ENCODE measurements at places on chromosomes 12 and 14.

DNA sequence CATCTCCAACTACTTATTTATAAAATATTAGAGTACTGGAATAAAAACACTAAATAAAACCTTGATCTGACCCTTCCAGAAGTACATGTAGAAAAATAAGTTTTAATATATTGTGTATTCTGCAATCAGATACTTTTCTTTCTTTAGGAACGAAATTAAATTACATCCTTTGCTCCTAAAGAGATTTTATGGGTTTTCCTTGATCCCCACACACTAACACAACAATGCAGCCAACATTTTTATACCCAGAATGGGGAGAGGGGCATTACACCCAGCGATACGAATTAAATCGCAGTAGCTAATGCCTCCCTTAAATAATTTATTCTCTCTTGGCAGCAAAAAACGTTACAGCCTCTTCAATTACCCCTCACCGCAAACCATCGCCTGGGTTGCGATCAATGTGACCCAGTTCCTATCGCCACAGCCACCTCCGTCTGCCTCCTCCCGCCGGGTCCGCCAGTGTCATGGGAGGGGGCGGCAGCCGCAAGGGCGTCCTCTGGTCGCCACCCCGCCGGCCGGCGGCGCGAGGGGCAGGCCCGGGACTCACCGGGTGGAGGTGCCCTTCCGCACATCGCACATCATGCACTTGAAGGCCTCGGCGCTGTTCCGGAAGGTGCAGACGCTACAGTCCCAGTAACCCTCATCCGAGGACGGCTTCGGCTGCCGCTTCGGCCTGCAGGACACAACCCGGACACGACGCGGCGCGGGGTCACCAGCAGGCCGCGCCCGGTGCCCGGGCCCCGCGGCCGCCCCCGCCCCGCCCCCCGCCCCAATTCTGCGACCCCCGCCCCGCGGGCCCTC is 796 bp downstream of the YAF2 start:
- peak; percentile 64 for DNase-seq

- no peak for DNase-seq
Measured at GRCh38 chr12:64566122-64566521, 44.2 kb upstream of the RASSF3 start.

- DNase-seq: no peak
Measured at GRCh38 chr12:88985011-88985410, 367.3 kb downstream of the DUSP6 start.

GRCh38 chr12:47868552-47869031 is 36.2 kb downstream of the VDR start:
- no peak for DNase-seq

DNA sequence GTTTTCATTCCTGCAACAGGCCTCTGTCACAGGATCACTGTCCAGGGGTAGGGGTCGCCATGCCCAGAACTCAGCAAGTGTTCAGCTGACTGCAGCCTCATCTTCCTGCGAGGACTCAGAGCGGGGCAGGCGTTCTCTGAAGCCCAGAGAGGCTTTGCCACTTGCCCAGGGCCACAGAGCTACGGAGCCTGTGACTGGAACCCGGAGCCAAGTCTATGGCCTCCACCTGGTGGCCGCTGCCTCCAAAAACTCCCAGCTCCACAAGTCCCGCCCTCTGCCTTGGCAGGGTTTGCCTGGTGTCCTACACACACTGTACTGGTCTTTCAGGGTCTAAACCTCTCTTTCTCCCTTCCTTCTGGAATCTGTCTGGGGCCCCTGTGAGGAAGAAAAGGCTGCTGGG is 8.7 kb upstream of the PPP1R13B start:
- DNase-seq: no peak

GRCh38 chr12:115584156-115584555 is 693.3 kb downstream of the MED13L start:
- no peak for DNase-seq

DNA sequence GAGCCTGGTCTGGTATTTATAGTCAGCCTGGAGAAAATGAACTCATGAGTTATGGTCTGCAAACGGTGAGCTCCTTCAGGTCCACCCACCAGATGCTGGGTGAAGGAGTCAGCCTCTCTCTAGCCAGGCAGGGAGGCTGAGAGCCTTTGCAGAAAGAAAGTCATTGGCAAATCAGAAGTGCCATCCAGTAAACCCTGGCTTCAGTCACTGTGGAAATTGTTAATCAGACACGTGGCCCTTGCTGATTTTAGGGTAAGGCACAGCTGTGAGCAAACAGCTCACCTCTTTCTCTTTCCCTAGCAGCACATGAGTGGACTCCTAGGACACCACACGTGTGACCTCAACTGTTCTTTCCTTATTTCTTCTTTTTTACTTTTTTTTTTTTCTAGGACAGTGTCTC is 44.9 kb downstream of the CHST11 start:
- DNase-seq: no peak

- DNase-seq: no peak
Measured at GRCh38 chr12:39138268-39138667, 232.9 kb upstream of the CPNE8 start.

DNA sequence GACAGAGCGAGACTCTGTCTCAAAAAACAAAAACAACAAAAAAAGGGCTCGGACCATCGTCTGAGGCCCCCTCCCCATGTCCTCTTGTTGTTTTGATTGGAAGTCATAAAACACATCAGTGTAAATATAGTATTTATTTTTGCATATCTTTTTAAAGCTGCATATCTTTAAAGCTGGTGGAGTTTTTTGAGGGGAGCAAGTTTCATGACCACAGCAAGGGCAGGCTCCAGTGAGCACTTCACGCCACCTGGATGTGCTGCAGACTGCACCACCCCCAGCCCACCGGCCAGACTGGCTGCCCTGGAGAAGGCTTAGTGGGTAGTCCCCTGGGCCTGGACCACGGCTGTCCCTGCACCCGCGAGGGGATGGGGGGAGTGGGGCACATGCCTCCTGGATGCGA is 11.9 kb upstream of the BCL7A start:
- DNase-seq: no peak

- no peak for DNase-seq
Measured at GRCh38 chr14:92990456-92991430, 67.8 kb downstream of the CHGA start.

GRCh38 chr12:95653771-95654546 is 102.7 kb upstream of the USP44 start:
- peak; percentile 50 for DNase-seq

DNA sequence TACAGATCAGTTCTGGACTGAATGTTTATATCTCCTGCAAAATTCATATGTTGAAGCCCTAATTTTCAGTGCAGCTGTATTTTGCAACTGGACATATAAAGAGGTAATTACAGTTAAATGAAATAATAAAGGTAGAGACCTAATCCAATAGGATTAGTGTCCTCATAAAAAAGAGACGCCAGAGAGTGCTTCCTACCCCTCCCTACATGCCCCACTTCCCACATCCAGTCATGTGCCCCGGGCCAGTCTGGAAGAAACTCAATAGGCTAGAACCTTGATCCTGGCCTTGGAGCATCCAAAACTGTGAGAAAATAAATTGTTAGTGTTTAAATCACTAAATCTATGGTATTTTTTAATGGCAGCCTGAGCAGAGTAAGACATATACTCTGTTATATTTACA is 172.3 kb downstream of the ALG10B start:
- DNase-seq: no peak

DNA sequence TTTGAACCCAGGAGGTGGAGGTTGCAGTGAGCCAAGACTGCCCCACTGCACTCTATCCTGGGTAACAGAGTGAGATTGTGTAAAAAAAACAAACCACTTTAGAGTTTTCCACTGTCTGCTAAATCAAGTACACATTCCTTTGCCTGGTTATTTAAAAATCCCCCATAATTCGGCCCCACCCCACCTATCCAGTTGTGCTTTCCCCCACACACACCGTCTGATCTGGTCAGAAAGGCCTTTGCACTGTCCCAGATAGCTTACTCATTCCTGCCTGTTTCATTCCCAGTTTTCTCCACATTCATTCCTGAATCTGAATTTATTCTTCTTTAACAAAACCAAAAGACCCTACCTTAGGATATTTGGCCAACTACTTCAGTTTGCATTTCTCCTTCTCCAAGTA is 29.5 kb downstream of the NINJ2 start:
- no peak for DNase-seq

GRCh38 chr14:23483236-23483854 is 13.8 kb downstream of the NGDN start:
- peak; percentile 9 for DNase-seq

DNA sequence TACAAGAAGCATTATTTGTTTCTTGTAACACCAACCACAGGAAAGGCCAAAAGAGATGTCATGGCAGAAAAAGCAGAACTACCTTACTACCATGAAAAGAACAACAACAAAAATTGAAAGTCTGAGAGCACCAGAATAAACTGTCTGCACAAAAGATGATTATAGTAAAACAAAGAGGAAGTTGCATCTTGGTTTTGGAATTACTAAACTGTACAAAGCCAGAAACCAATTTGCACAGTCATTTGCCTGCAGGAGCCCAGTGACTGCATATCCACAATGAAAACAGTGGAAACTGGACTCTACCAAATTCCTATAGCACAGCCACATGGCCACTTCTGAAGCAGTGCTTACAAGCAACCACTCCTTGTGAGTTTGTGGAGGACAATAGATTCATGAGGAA is 276.2 kb downstream of the SSPN start:
- DNase-seq: no peak

DNA sequence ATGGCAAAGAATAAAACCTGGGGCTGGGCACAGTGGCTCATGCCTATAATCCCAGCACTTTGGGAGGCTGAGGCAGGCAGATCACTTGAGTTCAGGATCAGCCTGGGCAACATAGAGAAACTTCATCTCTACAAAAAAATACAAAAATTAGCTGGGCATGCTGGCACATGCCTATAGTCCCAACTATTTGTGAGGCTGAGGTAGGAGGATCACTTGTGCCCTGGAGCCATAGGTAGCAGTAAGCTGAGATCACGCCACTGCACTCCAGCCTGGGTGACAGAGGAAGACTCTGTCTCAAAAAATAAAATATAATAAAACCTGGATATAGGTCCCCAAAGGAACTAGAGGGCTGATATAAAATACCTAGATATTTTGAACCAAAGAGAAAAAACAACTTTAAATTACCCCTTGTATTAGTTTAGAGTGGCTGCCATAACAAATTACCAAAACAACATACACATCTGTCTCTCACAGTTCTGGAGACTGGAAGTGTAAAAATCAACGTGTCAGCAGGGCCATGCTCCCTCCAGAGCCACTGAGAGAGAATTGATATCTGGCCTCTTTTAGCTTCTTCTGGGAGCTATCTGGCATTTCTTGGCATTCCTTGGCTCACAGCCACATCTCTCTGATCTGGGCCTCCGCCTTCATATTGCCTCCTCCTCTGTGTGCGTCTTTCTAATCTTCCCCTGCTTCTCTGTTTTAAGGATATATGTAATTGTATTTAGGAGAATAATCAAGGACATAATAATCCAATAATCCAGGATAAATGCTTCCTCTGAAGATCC is 47.9 kb upstream of the ATF7IP start:
- no peak for DNase-seq

DNA sequence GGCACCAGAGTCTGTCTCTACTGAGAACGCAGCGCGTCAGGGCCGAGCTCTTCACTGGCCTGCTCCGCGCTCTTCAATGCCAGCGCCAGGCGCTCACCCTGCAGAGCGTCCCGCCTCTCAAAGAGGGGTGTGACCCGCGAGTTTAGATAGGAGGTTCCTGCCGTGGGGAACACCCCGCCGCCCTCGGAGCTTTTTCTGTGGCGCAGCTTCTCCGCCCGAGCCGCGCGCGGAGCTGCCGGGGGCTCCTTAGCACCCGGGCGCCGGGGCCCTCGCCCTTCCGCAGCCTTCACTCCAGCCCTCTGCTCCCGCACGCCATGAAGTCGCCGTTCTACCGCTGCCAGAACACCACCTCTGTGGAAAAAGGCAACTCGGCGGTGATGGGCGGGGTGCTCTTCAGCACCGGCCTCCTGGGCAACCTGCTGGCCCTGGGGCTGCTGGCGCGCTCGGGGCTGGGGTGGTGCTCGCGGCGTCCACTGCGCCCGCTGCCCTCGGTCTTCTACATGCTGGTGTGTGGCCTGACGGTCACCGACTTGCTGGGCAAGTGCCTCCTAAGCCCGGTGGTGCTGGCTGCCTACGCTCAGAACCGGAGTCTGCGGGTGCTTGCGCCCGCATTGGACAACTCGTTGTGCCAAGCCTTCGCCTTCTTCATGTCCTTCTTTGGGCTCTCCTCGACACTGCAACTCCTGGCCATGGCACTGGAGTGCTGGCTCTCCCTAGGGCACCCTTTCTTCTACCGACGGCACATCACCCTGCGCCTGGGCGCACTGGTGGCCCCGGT is at the start of gene PTGDR:
TSS of gene PTGDR (plus strand) at position 198 of the 778 bp plus-strand sequence. CDS start at position 315, 117 bp downstream.
- DNase-seq: no peak

DNA sequence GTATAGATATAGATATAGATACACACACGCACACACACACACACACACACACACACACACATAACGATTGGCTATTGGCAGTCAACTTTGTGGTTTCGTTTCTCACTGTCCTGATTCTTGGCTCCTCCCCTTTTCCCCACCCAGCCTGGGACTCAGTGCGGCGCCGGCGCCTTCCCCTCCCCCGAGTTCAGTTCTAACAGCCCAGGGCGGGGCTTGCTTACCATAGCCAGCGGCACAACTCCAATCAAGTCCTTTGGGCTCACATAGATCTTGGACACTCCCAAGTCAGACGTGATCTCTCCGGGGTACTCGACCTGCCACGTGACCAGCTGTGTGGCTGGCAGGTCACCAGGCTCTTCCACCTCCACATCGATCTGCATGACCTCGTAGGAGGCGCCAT is 484.1 kb downstream of the GLT1D1 start:
- DNase-seq: no peak

- peak; percentile 80 for DNase-seq
Measured at GRCh38 chr14:22614240-22614799, 16.2 kb downstream of the ABHD4 start.

DNA sequence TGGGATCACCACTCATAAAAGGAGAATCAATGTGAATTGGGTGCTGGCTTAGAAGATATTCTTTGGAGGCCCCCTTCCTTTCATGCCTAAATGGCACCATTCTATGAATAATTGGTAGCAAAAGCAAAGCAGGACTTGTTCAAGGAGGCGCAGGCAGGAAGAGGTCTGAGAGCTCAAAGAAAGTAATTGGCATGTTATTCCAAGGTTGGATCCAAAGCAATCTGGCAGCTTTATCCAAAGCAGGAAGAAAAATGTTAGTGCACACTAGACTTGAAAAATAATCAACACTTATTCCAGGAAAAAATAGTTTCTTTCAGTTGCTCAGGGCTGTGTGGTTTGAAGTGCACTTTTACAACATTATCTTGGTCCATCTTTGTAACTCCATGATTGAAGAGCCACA is 326.4 kb downstream of the NUAK1 start:
- no peak for DNase-seq

GRCh38 chr14:75259510-75259855 is 19.1 kb upstream of the FOS start:
- DNase-seq: peak; percentile 66

GRCh38 chr14:99572173-99572999 is 31.6 kb downstream of the CCDC85C start:
- DNase-seq: no peak

GRCh38 chr12:17079251-17079909 is 473.4 kb upstream of the LMO3 start:
- DNase-seq: no peak

- no peak for DNase-seq
Measured at GRCh38 chr12:11762723-11763326, 113.4 kb downstream of the ETV6 start.

GRCh38 chr14:89325299-89325883 is 91.6 kb downstream of the FOXN3 start:
- no peak for DNase-seq

Data from HTR-8/SVneo (cell line).